ENCODE measurements at places on chromosomes 5 and 9.

- no peak for DNase-seq
Observed at GRCh38 chr5:115551415-115551814, 6.8 kb upstream of the FEM1C start.

DNA sequence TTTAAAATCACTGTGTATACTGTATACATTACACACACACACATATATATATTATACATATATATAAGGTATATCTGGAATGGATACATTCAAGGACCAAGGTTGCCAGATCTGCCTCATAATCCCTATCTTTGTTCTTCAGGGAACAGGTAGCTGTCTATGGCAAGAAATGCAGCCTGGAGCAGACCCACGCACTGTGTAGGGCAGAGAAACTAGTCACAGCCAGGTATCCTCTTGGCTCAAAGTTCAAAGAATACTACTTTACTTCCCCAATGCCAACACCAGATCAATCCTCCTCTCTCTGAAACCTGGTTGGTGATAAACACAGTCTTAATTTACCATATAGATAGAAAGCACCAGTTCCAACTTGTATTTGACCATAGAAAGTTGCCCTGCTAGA is 313.6 kb downstream of the PRELID2 start:
- DNase-seq = no peak

GRCh38 chr9:38182321-38182720 is 113.3 kb upstream of the SHB start:
- DNase-seq = no peak

DNA sequence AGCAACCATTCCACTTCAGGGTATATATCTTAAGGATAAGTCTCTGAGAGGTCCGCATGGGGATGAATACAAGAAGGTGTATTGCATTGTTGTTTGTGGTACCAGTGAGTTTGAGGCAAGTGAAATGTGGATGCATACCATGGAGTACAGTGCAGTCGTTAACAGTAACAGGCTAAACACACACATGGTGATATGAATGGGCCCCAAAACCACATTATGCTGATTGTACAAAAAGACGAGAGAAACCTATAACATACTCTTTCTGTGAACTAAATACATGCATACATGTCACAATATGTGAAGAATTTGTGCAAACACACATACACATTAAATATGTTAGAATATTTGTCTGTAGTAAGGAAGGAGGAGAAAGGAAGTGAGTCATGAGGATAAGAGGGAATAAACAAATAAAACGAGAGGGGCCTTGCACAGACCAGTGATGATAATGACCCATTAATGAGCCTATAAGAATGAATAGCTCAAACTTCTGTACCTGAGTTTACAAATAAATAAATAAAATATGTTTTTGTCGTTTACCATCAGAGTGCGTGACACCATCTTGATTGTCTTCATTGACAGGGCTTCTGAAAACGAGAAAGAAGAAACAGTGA is 66.5 kb upstream of the RICTOR start:
- no peak for DNase-seq

- no peak for DNase-seq
Observed at GRCh38 chr5:1880377-1881025, 2.2 kb downstream of the IRX4 start.

GRCh38 chr5:57947181-57947580 is 464.6 kb upstream of the ACTBL2 start:
- no peak for DNase-seq

- no peak for DNase-seq
Observed at GRCh38 chr5:14402424-14402823, 179.2 kb upstream of the OTULINL start.

GRCh38 chr5:135307143-135307903 is 91.7 kb downstream of the MACROH2A1 start:
- DNase-seq = no peak

All from activated CD4-positive, alpha-beta T cell treated with anti-CD3 and anti-CD28 coated beads for 24 hours (primary cell).